ENCODE measurements at places on chromosomes 2 and 18. TPM values are rescaled to one million over a fixed set of nuclear protein-coding genes. Genes with fewer than 3 reads are reported as not detected.

DNA sequence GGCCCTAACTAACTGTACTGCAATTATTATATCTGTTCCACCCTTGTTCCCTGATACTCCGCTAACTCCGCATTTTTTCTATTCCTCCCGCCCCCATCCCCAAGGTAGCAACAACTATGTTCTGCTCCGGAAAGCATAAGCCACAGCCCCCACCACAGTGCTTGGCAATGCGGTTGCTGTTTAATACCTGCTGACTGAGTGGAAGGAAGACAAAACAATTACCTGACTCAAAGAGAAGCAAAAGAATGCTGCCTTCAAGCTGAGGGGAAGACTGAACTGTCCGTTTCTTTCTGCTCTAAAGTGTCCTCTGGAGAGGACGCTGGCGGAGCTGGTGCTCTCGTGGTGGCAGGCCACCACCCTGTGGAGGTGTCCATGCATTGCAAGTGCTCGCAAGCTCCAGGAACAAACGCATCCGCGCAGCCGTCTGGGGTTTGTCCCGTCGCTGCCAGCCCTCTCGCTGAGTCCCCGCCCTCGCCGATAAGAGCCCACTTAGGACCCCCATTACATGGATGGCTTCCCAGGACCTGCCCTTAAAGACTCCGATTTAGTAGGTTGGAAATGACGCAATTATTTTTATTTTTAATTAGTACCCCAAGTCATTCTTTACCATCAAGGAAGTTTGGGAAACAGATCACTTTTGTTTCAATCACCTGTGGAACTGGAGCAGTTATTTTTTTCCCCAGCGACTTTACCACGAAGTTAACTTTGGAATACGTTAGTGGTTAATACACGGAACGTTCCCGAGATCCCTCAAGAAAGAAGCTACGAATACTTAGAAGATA, 1.6 kb upstream of the MYL12A start:
- no peaks in the 10 kb centered on the region for H3K36me3 ChIP-seq
- H3K4me3 ChIP-seq: peak overlapping the region; percentile 92
- H3K4me1 ChIP-seq: peaks cover under 1% of the 10 kb centered on the region

DNA sequence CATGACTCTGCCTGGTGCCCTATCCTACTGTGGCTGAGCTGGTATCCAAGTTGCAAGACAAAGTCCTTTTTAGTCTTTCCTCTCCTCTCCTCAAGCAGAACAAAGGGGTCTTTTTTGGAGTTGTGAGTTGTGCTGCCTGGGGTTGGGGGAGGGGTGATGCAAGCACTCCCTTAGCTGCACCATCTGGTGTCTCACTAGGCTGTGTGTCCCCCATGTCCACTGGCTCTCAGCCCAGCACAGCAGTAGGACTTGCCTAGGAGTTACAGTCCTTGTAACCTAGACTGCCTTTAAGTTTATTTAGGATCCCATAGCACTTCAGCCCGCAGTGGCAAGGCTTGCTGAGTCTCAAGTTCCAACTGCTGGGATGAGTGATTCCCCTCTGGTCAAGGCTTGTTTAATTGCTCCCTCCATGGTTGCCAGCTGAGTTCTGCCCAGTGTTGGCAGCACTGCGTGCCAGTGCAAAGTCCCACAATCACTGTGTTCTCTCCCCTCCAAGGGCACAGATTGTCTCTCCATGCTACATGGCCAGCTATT, 13.2 kb upstream of the ILKAP start:
- H3K4me3 ChIP-seq: no peak overlapping the region
- H3K36me3 ChIP-seq: no peaks in the 10 kb centered on the region
- H3K27me3 ChIP-seq: no peaks in the 10 kb centered on the region
- no peak for DNase-seq

DNA sequence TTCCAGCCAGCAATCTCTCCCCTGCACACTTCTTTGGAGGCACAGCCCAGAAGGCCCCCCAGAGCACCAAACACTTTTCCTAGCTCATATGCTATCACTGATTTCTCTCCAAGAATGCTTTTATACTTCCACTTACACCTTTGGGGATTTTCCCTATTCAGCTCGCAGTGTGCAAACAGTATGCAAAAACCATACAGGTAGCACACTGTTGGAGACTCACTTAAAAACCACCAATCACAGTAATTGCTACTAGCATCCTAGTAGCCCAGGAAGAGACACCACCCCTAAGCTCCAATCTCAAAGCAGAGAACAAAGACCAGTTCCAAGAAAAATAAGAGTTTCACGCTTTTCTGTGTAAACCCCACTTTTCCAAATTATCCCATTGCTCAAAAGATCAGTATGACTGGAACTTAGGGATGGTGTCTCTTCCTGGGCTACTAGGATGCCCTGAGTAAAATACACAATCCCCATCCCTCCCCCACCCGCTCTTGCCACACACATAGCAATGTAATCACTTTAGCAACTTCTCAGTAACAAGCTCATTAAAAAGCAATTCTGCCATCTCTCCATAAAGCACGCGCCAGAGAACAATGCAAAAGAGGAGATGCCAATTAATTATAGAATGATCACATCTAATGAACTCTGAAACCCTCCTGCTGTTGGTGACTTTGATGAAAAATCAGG, 43.0 kb downstream of the KLF7 start:
- no peak overlapping the region for H3K4me3 ChIP-seq
- H3K36me3 ChIP-seq: no peaks in the 10 kb centered on the region
- peak overlapping the region; percentile 46 for H3K27ac ChIP-seq
- no peak for DNase-seq

DNA sequence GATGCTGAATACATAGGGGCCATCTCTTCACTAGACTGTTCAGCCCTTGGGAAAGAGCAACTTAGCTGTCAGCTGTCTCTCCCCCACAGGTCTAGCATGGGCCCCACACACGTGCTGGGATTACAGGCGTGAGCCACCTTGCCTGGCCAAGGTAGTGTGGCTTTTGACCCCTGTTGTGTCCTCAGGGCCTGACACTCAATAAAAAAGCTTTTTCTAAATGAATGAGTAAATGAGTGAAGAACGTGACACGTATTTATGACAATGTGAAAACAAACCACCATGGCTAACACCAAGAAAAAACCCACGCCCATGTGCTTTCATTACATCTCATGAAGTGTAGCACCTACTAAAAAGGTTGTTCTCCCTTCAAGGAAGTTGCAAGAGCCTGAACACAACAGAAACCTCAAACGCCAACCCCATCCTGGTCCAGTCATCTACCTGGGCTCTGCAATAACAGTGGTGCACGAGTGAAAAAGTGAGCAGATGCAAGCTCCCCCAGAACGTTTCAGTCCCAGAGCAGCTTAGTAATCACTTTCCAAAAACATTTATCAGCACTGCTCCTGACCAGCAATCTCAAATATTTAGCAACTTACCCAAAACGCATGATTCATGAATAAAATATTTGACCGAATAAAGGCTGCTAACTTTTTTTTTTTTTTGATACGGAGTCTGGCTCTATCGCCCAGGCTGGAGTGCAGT, 3.4 kb downstream of the WDFY1 start:
- no peaks in the 10 kb centered on the region for H3K27me3 ChIP-seq
- no peak overlapping the region for H3K4me3 ChIP-seq
- no peaks in the 10 kb centered on the region for H3K36me3 ChIP-seq

GRCh38 chr2:234913208-234913626, 38.6 kb upstream of the SH3BP4 start:
- no peaks in the 10 kb centered on the region for H3K36me3 ChIP-seq
- no peaks in the 10 kb centered on the region for H3K4me1 ChIP-seq
- no peaks in the 10 kb centered on the region for H3K27me3 ChIP-seq
- H3K4me3 ChIP-seq: no peak overlapping the region

DNA sequence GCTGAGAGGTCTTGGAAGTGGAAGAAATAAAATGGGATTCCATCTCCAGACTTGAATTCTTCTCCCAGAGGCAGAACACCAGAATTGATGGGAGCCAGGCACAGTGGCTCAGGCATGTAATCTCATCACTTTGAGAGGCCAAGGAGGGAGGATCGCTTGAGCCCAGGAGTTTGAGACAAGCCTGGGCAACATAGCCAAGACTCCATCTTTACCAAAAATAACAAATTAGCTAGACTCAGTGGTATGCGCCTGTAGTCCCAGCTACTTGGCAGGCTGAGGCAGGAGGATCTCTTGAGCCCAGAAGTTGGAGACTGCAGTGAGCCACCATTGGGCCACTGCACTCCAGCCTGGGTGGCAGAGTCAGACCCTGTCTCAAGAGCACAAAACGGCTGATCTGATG, 144.3 kb downstream of the C1D start:
- H3K36me3 ChIP-seq: no peaks in the 10 kb centered on the region
- no peak for DNase-seq
- no peaks in the 10 kb centered on the region for H3K27me3 ChIP-seq
- no peaks in the 10 kb centered on the region for H3K4me1 ChIP-seq

- no peaks in the 10 kb centered on the region for H3K27me3 ChIP-seq
- no peaks in the 10 kb centered on the region for H3K36me3 ChIP-seq
Measured at GRCh38 chr2:62787386-62787785, 81.9 kb downstream of the EHBP1 start.

DNA sequence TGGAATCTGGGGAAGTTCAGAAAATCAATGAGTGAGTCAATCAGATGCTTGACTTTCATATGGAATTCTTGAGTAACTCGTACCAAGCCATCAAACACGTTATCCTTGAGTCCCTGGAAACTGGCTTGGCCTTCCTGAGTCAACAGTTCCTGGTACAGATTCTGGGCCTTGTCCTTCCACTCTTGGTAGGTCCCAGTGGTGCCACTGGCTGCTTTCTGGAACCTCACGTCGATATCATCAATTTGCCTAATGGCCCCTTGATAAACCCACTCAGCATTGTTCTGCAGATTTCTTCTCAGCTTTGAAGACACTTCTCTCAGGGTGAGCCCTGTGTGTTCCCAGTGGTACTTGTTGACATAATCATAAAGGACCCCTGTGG, 41.1 kb downstream of the APOB start:
- DNase-seq: no peak
- no peak overlapping the region for H3K4me3 ChIP-seq
- H3K27ac ChIP-seq: no peak overlapping the region

DNA sequence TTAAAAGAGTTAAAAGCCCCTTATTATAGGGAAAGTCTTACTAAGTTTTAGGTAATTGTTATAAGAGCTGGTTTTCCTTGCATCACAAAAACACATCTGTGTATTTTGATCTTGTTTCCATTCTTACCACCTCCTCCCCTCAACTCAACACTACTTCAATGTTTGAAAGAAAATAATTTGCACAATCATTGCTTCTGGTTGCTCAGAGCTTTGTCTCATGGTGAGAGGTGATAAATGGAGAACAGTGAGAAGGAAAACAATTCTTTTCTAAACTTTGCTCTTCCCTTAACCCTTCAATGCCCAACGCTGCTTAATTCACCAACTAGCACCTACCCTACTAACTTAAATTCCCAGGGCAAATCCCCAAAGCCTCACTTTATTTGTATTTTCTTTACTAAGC, 268.1 kb upstream of the LINC00305 start:
- no peak overlapping the region for H3K4me3 ChIP-seq
- no peaks in the 10 kb centered on the region for H3K27me3 ChIP-seq
- no peak for DNase-seq
- H3K36me3 ChIP-seq: no peaks in the 10 kb centered on the region
- no peaks in the 10 kb centered on the region for H3K4me1 ChIP-seq

DNA sequence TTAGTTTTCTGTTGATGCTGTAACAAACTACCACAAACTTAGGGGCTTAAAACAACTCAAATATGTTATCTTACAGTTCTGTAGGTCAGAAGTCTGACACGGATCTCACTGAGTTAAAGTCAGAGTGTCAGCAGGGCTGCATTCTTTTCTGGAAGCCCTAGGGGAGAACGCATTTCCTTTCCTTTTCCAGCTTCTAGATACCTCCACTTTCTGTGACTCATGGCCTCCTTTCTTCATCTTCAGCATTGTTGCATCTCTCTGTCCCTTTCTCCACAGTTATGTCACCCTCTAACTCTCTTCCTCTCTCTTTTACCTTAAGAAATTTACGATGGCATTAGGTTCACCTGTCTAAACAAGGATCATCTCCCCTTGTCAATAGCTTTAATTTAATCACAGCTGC, 13.3 kb upstream of the PPP4R1 start:
- H3K27me3 ChIP-seq: no peaks in the 10 kb centered on the region
- no peak for DNase-seq
- no peaks in the 10 kb centered on the region for H3K36me3 ChIP-seq
- H3K27ac ChIP-seq: no peak overlapping the region

DNA sequence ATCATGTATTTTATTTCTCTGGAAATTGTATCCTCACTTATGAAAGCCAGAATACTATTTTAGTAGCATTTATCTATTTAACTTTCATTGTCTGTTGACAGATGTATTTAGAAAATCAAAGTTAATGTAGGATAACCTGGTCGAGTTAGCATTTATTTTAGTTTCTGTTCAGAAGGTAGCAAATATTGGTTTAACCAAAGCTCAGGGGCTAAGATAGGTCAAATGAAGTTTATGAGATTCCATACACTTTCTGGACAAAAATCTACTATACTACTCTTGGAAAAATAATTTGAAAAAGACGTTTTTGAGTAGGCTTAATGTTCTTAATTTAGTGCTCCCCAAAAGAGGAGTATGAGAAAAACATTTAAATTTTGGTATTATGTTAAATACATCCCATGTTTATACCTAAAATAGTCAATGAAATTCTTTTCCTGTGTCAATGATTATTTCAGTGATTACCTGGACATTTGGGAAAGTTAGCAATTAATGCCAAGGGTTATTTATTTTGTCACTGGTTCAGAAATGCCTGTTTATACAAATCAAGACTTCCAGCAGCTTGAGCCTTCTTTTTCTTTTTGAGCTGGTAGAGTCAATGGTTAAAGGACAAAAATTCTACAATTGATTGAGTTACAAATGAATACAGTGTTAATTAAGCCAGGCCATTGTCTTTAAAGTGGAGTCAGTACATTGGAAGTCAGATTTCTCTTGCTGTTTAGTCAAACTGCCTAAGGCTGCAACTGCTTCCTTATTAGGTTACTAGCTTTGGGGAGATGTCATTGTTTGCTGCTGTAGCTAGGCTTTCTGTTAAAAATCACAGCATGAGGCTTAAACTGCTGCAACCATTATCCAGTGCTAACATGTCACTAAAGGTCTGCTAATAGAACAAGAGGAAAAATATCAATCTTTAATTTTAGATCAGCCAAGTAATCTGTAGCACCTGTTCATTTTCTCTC, 182.3 kb downstream of the CAMKMT start:
- H3K4me3 ChIP-seq: no peak overlapping the region
- H3K4me1 ChIP-seq: no peaks in the 10 kb centered on the region
- no peaks in the 10 kb centered on the region for H3K36me3 ChIP-seq
- H3K27me3 ChIP-seq: no peaks in the 10 kb centered on the region
- DNase-seq: no peak

- peak; percentile 25 for DNase-seq
- no peaks in the 10 kb centered on the region for H3K36me3 ChIP-seq
- H3K27me3 ChIP-seq: no peaks in the 10 kb centered on the region
- H3K27ac ChIP-seq: no peak overlapping the region
- H3K4me1 ChIP-seq: peaks cover 21% of the 10 kb centered on the region
Measured at GRCh38 chr2:216590780-216591179, 42.4 kb upstream of the IGFBP2 start.

Gene LRATD1
- 0.07 TPM for total RNA-seq

Gene FAM110C
- 4.1 TPM for total RNA-seq

Gene CREG2
- total RNA-seq: not detected

Gene ZNF638
- 87.7 TPM for total RNA-seq

Gene UGT1A9
- total RNA-seq: not detected

Gene STPG4
- total RNA-seq: 0.52 TPM

Gene DSG1
- total RNA-seq: 0.14 TPM

Gene GPR39
- total RNA-seq: not detected
